Activated T-helper 2 cell treated with anti-CD3 and anti-CD28 coated beads, Interferon-gamma antibody, Interleukin-2, Interleukin-4, amounts not matched to agents 10 μg/mL and 5 μg/mL and 100 μg/mL, durations not matched to agents 14 hours and 24 hours and 36 hours (primary cell): ENCODE measurements at places on chromosomes 1 and 21. TPM values are rescaled to one million over a fixed set of nuclear protein-coding genes. Genes with fewer than 3 reads are reported as not detected.

DNA sequence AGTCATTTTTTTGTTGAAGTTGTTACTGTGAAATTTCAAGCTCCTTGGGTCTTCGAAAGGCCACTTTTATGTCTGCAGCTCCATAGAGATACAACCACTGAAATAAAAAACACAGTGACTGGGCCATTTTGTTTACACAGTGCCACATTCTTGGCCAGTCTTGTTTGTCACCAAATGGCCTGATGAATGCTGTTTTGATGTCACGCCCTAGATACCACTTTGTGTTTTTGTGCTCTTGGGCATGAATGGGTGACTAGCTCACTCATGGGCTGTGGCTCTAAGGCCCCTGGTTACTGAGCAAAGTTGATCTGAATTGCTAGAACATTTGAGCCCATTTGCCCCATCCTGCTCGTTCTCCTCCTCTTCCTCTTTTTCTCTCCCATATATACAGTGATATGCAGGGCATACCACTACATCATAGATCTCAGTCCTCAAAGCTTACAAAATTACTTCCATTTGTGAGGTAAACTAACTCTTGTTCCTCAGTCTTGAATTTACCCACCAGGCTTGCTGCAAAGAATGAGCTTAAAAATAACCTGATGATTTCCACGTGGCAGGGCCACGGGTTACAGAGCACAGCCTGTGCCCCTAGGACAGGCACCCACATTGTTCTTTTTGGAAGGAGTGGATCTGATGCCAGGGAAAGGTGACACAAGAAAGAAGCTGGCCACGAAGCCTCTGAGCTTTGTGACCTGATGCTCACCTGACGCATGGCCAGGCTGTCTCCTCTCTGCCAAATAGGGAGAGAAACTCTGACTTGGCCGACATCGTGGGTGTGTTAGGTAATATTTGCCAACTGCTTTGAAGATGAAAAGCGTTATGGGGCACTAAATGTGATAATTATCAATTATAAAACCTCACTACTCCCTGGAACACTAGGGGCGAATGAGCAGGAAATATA is 92.4 kb downstream of the RUNX1 start:
- no peak for DNase-seq

GRCh38 chr1:63864224-63864641 is 90.4 kb downstream of the ROR1 start:
- no peak for DNase-seq

DNA sequence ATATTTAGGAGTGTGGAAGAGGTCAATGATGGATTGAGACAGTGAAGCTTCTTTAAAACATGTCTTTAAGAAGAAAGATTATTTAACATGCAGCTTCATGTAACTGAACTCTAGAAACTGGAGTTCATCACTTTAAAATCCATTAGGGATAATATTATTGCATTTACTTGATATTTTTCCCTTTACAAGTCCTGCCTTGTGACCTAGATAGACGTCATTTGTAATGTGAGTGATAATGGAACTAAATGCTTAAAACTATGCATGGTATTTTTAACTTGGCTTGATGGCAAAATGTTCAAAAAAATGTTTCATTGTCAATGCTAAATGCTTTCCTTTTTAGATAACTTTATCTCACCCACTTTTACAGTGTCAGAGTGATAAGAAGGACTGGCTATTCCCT is 723.7 kb downstream of the RWDD3 start:
- no peak for DNase-seq

GRCh38 chr1:54510715-54511270 is 37.2 kb upstream of the ACOT11 start:
- no peak for DNase-seq

KRTAP7-1 gene
- not detected in 2 replicates for total RNA-seq

SYT6 gene
- total RNA-seq: not detected in 2 replicates

GRCh38 chr1:39981945-39982344 is 27.0 kb downstream of the MFSD2A start:
- DNase-seq: no peak

GCSAML gene
- 0.43 and 0.48 TPM in 2 replicates for total RNA-seq

GRCh38 chr1:160834945-160835565 is 27.6 kb downstream of the CD244 start:
- no peak for DNase-seq
